Urinary bladder (tissue), 4 donors: ENCODE measurements at places on chromosomes 7 and 10. TPM values are rescaled to one million over a fixed set of nuclear protein-coding genes. Genes with fewer than 3 reads are reported as not detected.

CFAP58 gene
- 0.34 TPM for polyA plus RNA-seq

CTAGE6 gene
- not detected for polyA plus RNA-seq

DNA sequence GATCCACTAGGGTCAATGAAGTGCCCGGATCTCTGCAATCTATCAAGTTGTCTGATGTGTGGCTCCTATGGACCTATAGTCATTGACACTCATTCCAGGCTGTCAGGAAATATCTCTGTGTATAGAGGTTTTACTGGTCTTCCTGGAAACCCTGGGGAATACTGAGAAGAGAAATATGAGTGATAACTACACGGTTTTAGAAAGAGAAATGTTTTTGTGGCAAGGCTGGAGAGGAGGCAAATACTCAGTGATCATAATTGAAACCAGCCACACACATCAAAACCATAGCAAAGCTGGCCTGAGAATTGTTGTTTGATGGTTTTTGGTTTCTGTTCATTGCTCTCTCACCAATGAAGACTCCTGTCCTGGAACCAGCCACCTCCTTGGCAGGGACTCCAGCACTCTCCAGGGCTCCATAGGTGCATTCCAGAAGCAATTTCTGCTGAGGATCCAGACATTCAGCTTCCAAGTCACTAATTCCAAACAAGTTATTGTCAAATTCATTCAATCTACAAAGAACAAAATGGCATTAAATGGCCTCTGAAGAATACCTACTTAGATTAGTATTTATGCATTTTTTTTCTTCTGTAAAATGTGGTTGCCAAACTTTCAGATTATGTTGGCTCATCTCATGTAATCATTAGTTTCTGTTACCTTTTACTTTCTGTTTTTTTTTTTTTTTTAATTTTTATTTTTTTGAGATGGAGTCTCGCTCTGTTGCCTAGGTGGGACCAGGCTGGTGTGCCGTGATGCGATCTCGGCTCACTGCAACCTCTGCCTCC lies 108.6 kb upstream of the ABI1 start:
- DNase-seq = no peak

PNLIPRP3 gene
- 0.27 TPM for polyA plus RNA-seq

DNA sequence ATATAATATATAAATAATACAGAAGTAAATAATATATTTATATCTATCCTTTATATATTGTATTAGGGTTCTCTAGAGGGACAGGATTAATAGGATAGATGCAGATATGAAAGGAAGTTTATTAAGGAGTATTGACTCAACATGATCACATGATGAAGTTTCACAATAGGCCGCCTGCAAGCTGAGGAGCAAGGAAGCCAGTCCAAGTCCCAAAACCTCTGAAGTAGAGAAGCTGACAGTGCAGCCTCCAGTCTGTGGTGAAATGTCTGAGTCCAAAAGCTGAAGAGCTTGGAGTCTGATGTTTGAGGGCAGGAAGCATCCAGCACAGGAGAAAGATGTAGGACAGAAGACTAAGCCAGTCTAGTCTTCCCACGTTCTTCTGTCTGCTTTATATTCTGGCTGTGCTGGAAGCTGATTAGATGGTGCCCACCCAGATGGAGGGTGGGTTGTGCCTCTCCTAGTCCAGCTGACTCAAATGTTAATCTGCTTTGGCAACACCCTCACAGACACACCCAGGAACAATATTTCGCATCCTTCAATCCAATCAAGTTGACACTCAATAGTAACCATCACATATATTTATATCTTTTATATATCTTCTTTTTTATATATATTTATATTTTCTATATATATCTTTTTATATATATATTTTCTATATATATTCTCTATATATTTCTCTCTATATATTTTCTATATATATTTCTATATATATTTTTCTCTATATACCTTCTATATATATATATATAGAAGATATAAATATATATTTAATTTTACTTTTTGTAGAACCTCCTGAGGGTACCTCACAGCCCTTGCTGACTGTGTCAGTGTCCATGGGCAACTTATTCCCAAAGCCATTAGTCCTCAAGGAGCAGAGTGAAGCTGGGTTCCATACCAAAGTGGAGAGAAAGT lies 24.6 kb upstream of the AKR1B10 start:
- no peak for DNase-seq

- no peak for DNase-seq
Measured at GRCh38 chr7:14207138-14207537, 217.7 kb upstream of the ETV1 start.

AGMO gene
- 0.58 TPM for polyA plus RNA-seq

GRCh38 chr10:18607503-18608378 lies 43.6 kb downstream of the NSUN6 start:
- no peak for DNase-seq

DNA sequence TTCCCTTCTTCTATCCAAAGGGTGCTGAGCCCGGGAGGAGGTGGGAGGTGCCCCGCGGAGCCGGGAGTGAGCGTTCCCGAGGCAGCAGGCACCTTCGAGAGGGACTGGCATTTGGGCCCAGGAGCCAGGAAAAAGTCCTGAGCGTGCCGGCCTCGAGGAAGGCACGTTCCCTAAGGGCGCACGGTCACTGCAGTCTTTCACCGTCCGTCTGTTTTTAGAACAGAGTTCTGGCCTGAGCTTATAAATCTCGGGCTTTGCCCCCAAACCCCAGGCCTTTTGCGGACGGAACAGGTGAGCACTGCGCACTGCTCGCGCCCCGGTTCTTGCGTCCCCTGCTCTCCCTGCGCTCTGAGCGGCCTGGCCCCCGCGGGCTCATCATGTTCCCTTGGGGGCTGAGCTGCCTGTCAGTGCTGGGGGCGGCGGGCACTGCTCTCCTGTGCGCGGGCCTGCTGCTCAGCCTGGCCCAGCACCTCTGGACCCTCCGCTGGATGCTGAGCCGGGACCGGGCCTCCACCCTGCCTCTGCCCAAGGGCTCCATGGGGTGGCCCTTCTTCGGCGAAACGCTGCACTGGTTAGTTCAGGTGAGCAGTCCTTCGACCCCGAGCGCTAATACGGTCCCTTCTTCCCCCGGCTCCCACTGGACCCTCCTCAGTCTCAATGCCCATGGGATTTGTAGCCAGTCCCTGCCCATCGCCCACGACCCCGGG lies 442 bp downstream of the CYP26C1 start:
- DNase-seq = no peak

DNA sequence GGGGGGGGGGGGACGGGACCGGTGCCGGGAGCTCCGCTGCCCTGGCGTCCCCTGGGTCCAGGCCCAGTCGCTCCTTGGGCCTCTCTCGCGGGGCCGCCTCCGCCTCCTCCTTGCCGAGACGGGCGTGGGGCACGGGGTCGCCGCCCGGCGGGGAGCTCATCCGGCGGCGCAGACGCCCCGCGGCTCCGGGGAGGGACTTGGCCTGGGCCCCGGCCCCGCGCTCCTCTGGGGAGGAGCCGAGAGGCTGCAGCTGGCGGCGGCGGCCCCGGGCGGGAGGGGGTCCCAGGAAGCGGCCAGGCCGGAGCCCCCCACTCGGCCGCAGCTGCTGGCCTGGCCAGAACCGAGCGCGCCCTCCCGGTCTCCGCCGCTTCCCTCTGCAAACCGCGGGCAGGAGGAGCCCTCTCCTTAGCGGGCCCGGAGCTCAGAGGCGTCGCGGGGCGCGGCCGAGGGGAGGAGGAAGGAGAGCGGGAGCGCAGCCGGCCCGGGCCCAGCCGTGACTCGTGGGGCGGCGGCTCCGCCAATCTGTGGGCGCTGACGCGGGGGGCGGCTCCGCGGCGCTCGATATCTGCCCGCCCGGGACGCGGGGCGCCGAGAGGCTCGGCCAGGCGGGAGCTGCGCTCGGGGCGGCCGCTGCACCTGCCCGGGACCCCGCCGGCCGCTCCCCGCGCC lies at the start of gene FAM20C:
TSS of gene FAM20C (plus strand) at position 591 of the 669 bp plus-strand sequence. CDS start 629 bp downstream, outside the sequence.
- DNase-seq = no peak

GRCh38 chr7:79936281-79936983 lies 198.2 kb upstream of the GNAI1 start:
- DNase-seq = no peak

HOGA1 gene
- polyA plus RNA-seq = 0.35 TPM

GRCh38 chr7:79529214-79529880 lies 75.9 kb upstream of the MAGI2 start:
- DNase-seq = peak; percentile 35
